ENCODE measurements at places on chromosomes 11 and 22. TPM values are rescaled to one million over a fixed set of nuclear protein-coding genes. Genes with fewer than 3 reads are reported as not detected.

DNA sequence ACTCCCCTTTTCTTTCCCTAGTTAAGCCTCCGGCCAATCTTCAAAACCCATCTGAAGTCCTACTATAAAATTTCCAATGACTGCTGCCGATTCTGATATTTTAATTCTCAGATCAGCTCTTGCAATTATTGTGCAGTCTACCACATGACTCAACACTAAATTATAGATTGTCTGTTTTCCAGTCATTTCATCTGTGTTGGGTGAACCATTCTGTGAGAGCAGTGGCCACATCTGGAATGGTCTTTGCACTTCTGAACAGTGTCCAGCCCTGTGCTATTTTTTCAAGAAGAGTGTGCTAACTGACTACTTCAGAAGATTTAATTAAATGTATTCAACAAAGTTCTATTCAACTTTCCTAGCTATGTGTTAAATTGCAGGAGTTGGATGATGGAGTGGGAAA lies 47.2 kb upstream of the MMP7 start:
- no peak overlapping the region for H3K4me3 ChIP-seq
- no peaks in the 10 kb centered on the region for H3K36me3 ChIP-seq
- no peak overlapping the region for H3K27ac ChIP-seq
- H3K4me1 ChIP-seq = no peaks in the 10 kb centered on the region
- no peak for DNase-seq

OR8G5 gene
- not detected for total RNA-seq

- no peaks in the 10 kb centered on the region for H3K4me1 ChIP-seq
- H3K27ac ChIP-seq = no peak overlapping the region
- no peak overlapping the region for H3K4me3 ChIP-seq
- no peak for DNase-seq
- no peaks in the 10 kb centered on the region for H3K27me3 ChIP-seq
- no peaks in the 10 kb centered on the region for H3K36me3 ChIP-seq
Measured at GRCh38 chr11:22449441-22449840, 111.3 kb downstream of the SLC17A6 start.

DNA sequence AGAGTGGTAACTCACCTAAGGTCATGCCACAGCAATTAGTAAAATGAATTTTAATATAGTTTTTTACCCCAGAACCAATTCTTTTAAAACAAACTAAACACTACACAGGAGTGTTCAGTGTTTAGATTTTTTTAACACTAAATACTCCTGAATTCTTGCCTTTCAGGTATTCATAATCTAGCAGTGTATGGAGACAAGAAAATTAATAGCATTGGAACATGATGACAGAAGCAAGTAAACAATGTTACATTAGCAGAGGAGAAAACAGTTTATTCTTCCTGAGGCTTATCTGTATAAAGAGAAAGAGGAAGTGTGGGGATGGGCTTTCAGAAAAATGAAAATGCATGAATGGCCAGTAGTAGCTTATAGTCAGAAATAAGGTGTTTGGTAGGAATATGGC lies 222.1 kb upstream of the FAT3 start:
- DNase-seq = no peak
- H3K4me3 ChIP-seq = no peak overlapping the region
- no peak overlapping the region for H3K27ac ChIP-seq

DNA sequence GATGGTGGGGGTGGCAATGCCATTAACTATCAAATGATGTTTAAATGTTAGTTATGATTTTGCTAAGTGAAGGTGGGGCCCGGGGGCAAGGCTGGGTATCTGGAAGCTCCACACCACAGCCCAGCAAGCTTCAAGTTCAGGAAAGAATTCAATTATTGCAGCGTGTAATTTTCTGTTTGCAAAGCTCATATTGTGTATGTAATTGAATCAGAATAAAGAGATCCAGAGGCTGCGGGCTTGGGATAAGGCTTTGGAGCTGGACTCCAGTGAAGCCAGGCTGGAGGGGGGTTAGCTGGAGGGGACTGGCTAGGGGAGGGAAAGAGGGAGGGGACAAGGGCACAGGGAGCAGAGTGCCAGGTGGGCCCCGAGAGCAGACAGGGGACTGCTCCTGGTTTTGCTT lies 557.1 kb upstream of the CADM1 start:
- no peaks in the 10 kb centered on the region for H3K36me3 ChIP-seq
- H3K4me3 ChIP-seq = no peak overlapping the region
- DNase-seq = no peak
- no peak overlapping the region for H3K27ac ChIP-seq
- H3K4me1 ChIP-seq = no peaks in the 10 kb centered on the region

PIWIL4 gene
- total RNA-seq = 8.0 TPM

Measured in uterus (tissue), 4 donors.